SK-N-DZ (cell line): ENCODE measurements at places on chromosomes 2 and 18.

DNA sequence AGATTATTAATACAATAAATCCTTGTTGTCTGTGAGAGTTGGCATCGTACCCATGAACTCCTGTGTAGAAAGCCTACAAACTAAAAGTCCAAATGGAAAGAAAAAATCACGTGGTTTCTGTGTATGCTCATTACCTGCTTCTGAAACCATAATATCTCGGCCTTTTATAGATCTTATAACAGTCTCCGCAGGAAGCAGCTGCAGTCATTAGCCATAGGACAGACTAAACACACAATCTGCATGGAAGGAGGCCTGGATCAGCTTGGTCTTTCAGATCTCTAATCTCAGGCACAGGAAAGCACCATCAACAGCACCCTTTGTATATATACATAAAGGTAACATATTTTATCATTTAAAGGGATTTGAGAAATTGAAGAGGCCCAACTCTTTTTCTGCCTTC is 508.9 kb upstream of the TCF4 start:
- no peak for DNase-seq

- no peak for DNase-seq
Measured at GRCh38 chr2:120904379-120904778, 168.7 kb downstream of the GLI2 start.

DNA sequence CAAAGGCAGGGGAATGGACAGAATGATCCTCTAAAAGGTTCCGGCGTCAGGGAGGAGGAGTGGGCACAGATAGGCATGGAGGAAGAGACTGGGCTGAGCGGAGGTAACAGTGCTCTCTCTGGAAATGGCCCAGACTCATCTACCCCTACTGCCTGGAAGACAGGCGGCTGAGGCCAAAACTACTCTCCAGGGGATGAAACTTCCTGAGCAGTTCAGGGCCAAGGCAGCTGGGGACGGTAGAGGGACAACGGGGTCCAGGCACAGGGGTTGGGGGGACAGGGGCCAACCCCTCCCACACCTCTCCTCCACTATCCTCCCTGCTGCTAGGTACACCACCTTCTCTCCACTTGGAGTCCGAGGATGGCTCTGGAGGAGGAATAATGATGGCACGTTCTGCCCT is 94.3 kb downstream of the TNS1 start:
- no peak for DNase-seq

DNA sequence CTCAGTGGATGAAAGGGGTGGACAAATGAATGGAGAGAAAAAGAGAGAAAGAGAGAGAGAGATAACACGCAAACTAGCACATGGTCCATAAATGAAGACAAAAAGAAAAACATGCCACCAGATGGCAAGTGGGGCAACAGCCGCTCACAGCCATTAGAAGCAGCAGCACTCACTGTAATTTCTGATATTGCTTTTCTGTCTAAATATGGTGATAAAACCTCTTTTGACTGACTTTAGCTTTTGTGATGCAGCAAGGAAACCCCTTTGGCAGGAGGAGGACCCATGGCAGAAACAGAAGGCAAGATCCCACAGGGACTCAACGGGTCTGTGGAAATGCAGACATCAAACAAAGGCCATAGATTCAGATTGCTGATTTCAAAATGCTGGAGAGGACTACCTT is 88.0 kb upstream of the CDH20 start:
- no peak for DNase-seq

DNA sequence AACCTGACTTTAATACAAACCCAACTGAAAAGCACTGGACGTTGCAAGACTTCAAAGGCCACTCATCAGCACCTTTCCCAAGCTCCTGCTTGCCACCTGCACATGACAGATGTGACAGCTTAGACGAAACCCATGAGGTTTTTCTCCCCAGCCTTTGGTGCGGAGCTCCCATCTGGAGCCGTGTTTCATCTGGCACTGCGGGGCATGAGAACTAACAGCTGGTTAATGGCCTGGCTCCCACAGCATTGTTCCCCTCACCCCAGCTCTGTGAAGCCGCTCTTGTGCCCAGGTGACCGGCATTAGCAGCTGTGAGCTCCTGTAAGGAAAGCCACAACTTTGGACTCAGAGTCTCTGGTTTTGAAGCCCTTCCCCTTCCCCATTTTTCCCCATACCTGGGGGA is 50.9 kb downstream of the GALR1 start:
- DNase-seq, result no peak

GRCh38 chr2:236580746-236581355 is 11.2 kb downstream of the ACKR3 start:
- no peak for DNase-seq

- DNase-seq, result no peak
Measured at GRCh38 chr2:179172894-179173293, 91.7 kb downstream of the SESTD1 start.

GRCh38 chr2:138703242-138703641 is 76.9 kb downstream of the NXPH2 start:
- DNase-seq, result no peak

DNA sequence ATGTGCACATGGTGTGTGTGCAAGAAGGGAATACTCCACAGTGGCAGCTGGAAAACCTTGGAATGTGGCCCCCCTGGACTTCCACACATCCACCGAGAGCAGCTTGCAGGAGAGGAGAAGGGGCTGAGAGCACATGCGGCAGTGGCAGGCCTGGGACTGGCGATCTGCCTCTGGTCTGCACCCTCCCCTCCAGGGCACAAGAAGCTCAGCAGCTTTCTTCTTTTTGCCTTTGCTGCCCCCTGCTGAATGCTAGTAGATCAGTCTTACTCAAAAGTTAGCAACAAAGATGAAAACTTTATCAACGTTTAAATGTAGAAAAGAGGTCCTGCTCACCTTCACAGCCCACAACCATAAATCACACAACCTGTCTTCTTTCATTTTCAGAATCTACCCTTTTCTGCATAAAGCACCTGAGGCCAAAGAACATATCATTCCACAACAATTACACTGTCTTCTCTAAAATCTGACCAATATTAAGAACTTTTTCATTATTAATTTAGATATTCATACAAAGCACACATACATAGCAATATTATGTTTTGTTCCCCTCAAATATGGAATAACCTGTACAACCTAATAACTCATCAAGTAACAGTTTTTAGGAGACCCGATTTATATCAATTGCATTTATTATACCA is 34.6 kb downstream of the TGFBRAP1 start:
- DNase-seq, result peak; percentile 51

- no peak for DNase-seq
Measured at GRCh38 chr2:174385201-174385600, 10.3 kb upstream of the SCRN3 start.

- DNase-seq, result no peak
Measured at GRCh38 chr2:19029655-19030054, 328.8 kb downstream of the OSR1 start.

GRCh38 chr2:63862806-63863205 is 21.1 kb downstream of the UGP2 start:
- no peak for DNase-seq

GRCh38 chr2:9329497-9329896 is 93.8 kb downstream of the ITGB1BP1 start:
- no peak for DNase-seq

GRCh38 chr2:46306330-46306751 is 9.1 kb downstream of the EPAS1 start:
- no peak for DNase-seq

- peak; percentile 10 for DNase-seq
Measured at GRCh38 chr18:21949326-21950015, 208.9 kb downstream of the MIB1 start.

DNA sequence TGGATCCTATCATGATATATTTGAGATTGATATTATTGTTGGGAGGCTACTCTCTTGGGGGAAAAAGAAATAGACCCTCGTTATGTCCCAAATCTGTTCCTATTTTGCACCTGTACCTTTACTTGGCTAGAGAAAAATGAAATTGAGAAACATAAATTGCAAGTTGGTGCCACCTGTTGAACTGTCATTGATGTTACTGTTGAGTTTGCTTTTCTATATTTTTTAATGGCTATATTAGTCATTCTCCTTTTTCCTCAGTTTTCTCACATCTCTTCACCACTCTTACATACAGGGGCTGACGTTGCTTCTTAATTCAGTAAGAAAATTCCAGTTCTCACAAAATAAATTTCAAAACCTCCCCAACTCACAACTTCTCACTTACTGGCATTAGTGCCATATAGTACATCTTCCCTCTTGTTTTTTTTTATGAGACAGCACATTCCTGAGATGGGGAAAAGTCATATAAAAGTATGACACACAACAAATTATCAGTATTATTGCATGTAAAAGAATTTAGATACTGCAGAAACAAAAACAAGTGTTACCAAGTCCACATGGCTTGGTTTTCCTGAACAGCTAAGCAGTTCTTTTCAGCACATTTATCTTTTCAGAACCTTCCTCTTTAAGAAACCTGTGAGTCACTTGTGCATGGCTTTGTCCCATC is 348.3 kb upstream of the DSEL start:
- DNase-seq, result no peak

DNA sequence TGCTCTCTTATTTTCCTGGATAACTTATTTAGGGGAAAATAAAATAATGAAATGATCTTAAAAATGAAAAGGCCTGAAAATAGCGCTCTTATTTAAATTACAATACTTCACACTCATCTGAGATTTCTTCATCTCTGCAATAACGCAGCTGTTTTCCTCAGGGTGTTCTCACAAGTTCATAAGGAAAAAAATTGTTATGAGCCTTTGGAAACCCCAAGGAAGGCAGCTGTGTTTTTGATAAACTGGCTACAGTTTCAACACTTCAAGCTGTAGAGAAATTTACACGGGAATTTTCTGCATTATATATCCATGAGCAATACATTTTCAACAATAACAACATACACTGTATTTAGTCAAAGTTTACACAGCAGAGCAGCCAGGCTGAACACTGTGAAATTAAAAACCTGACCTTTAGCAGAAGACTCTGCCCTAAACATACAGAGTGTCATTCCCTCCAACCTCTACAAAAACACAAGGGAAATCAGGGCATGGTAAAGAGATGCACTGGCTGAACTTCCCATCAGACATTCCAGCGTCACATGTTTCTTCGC is 959.6 kb downstream of the SLC4A3 start:
- no peak for DNase-seq

DNA sequence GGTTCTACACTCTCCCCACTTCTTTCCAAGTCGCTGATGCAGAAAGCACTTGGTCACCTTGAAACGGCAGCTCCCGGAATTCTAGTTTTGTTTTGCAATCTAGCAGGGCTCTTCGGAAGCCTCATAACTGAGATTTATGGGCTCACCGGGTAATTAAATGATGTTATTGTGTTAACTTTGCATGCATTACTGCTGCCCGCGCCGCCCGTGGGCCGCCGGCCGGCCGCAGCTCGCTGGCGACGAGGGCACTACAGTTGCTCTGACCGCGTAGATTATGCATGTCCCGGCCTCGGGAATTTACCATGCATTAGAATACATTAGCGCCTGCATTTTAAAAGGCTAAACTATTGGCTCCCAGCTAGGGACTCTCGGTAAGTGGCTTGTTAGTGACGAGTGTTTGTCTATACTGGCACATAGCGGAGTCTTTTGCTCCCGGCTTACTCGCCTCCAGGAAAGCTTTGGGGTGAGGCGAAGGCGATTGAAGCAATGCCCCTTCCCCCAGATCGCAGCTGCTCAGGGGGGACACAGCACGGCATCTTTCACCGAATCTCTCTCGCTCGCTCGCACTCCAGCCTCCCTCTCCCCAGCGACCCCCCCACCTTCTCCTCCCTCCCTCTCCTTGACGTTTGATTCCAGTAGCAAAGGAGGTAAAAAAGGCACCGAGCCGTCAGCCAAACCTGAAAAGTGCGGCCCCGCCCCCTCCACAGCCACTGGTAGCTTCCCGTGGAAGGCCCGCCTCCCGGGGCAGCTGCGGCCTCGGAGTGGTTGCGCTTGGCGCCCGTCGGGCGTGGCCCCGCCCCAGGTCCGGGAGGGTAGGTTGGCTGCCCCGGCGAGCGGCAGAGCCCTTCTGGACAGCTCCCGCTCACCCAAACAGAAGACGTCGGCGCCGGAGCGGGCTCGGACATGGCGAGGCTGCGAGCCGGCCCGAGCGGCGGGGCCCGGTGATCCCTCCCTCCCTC is at the start of gene ONECUT2:
TSS of gene ONECUT2 (plus strand) at position 839 of the 959 bp plus-strand sequence. CDS start 343 bp downstream, outside the sequence.
- peak; percentile 90 for DNase-seq

DNA sequence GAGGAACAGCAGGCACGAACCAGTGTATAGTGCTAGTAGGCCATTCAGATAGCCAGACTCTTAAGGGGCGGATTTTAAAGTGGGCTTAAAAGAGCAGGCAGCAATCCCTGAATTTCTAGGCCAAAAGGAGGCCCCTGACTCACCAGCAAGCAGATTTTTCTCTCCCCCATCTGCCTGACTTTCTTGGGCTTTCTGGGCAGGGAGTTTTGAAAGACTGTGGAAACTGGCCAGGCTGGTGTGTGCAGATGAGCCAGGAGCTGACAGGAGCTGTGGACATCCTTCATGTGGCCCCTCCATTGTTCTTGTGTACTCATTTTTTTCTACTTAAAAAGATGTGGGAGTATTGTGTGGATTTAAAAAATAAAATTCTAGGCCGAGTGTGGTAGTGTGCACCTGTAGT is 59.0 kb downstream of the GLI2 start:
- no peak for DNase-seq

- DNase-seq, result no peak
Measured at GRCh38 chr2:222146488-222146887, 152.3 kb downstream of the PAX3 start.

- no peak for DNase-seq
Measured at GRCh38 chr2:55025627-55026026, 24.6 kb downstream of the RTN4 start.
